Left cardiac atrium (tissue), 4 donors: ENCODE measurements at places on chromosomes 12 and 14. TPM values are rescaled to one million over a fixed set of nuclear protein-coding genes. Genes with fewer than 3 reads are reported as not detected.

Gene ABCD2
- total RNA-seq = 8.0 TPM

Gene TCL1A
- total RNA-seq = not detected

Gene OAS2
- 18.4 TPM for total RNA-seq

Gene REC8
- 8.9 TPM for total RNA-seq

Gene RNASE3
- total RNA-seq = not detected

Gene OASL
- 0.35 TPM for total RNA-seq

Gene CLEC2A
- total RNA-seq = not detected

Gene KCNC2
- total RNA-seq = not detected

Gene ITPK1
- 99.9 TPM for total RNA-seq

Gene ZNF605
- total RNA-seq = 12.4 TPM

Gene IL22
- not detected for total RNA-seq

Gene OR4E2
- not detected for total RNA-seq

Gene ZBTB42
- 8.1 TPM for total RNA-seq

Gene PMCH
- not detected for total RNA-seq

Gene SPX
- 2.6 TPM for total RNA-seq

Gene PRH2
- not detected for total RNA-seq

Gene DHRS1
- total RNA-seq = 8.4 TPM

Gene C14orf132
- total RNA-seq = 2.9 TPM

Gene FSCB
- total RNA-seq = not detected

Gene CACNA2D4
- 2.6 TPM for total RNA-seq

Gene ALX1
- not detected for total RNA-seq

Gene ARL1
- 110 TPM for total RNA-seq

Gene SOAT2
- total RNA-seq = not detected

Gene GLT1D1
- total RNA-seq = 0.38 TPM

Gene SLC25A3
- 1,201 TPM for total RNA-seq

Gene CISTR
- 1.9 TPM for total RNA-seq

Gene RFLNA
- total RNA-seq = 0.47 TPM

Gene SMIM41
- not detected for total RNA-seq

Gene KRT4
- not detected for total RNA-seq

Gene CBLN3
- 2.2 TPM for total RNA-seq

Gene C3AR1
- total RNA-seq = 22.0 TPM

Gene BMAL2
- total RNA-seq = 4.8 TPM

Gene GRIP1
- 12.7 TPM for total RNA-seq

Gene CCDC177
- not detected for total RNA-seq

Gene LTBP2
- total RNA-seq = 25.4 TPM

Gene BEGAIN
- 2.1 TPM for total RNA-seq
